ENCODE measurements at places on chromosomes 7 and 10.

DNA sequence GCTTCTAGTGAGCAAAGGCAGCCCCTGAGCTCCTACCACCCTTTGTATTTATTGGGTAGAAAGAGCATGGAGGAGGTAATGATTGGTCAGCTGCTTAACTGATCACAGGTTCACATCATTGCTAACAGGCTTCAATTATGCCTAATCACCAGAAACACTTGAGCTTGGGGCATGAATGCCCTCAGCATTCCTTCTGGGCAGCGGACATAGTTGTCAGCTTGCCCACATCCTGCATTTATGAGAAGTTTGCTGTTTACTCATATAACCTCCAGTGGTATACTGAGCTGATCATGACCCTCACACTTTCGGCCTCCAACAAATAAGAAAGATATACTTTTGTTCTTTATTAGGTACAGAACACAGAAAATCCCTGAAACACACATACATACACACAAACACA lies 140.3 kb upstream of the ODAD2 start:
- DNase-seq = no peak

GRCh38 chr7:24035366-24036032 lies 248.5 kb upstream of the NPY start:
- DNase-seq = no peak

- DNase-seq = no peak
These were observed 174.7 kb upstream of the TNRC18 start for GRCh38 chr7:5598261-5598761.

DNA sequence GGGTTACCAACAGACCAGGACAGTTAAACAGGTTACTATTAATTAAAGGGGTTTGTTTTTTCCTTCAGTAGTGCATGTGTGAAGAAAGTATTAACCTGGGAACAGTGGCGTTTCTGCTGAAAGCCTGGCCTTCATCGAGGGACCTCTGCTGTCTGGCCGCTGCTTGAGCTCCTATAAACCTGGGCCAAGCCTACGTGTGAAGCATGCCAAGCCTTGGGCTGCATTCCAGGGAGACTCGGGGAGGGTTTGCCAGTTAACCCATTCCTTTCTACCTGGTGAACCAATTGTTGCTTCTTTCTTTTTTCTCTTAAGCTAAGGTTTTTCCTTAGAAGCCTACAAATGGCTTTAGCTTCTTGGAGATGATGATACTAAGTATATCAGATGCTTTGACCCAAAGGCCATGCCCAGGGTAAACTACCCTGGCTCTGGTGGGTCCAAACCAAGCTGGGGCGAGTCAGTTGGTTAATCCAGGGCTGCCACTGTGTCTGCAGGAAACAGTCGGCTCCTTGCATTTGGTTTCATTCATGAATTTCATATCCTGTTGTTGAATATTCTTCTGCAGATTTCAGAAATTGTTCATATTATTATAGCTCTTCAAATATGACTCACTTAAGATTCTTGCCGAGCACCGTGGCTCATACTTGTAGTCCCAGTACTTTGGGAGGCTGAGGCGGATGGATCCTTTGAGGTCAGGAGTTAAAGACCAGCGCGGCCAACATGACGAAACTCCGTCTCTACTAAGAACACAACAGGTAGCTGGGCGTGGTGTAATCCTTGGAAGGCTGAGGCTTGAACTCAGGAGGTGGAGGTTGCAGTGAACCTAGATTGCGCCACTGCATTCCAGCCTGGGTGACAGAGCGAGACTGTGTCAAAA lies 23.8 kb downstream of the PFKP start:
- peak; percentile 64 for DNase-seq

DNA sequence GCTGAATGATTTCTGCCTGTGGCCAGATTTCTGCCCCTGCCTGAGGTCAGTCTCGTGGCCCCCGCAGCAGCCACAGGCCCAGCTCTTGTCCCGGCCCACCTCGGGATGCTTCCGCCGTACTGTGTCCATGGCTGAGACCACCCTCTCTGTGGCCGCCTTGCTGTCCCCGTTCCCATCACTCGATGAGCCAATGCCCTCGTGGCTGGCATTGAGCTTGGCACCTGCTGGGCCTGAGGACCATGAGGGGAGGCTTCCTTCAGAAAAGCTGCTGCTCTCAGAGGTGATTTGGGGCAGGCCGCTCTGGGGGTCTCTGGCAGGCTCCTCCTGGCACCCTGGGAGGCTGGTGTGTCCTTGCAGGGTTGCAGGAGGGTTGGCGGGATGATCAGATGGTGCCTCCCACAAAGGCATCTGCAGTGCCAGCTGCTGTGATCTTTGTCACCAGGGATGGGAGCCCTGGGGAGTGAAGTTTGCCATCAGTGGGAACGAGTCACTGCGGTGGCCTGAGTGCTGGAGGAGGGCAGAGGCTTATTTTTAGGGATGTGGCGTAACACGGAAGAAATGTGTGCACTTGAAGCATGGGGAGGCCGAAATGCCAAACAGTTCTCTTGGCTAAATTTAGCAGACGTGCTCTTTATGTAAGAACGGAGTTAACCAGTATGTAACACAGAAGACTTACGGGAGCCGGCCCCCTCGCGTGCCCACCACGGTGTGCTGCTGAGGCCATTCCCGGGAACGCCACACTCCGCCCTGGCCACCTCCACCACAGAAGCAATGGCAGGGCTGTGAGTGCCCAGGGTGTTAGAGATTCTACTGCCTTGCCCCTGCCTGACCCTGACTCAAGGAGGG lies 47.7 kb downstream of the VIPR2 start:
- DNase-seq = no peak

GRCh38 chr7:32153006-32153405 lies 82.8 kb upstream of the PDE1C start:
- DNase-seq = no peak

GRCh38 chr7:101243646-101244374 lies 1.1 kb downstream of the FIS1 start:
- DNase-seq = no peak

- no peak for DNase-seq
These were observed 140.2 kb downstream of the AUTS2 start for GRCh38 chr7:69738396-69738951.

DNA sequence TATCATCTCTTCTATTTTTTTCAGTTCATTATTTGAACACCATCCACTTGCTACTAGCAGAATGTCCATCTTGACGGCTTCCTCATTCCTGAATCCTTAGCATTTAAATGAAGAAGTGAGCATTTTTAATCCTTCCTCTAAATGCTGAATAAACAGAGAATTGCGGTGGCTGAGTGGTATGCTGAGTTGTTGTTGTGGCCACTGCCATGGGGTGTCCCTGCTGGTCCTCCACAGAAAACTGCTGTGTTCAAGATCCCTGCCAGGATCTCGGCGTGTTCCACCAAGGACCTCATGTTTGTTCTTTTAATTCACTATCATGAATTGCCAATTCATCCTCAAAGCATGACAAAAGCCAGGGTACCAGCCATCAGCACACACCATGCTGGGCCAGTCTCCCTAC lies 48.9 kb upstream of the HABP2 start:
- no peak for DNase-seq

GRCh38 chr10:133276435-133277201 lies at the start of gene ADAM8:
Gene ADAM8, minus strand, starts transcription at chr10:133276868. Its CDS starts 51 bp downstream, at chr10:133276817.
- DNase-seq = peak; percentile 72

- DNase-seq = no peak
These were observed 275.4 kb downstream of the ZEB1 start for GRCh38 chr10:31594347-31594873.

DNA sequence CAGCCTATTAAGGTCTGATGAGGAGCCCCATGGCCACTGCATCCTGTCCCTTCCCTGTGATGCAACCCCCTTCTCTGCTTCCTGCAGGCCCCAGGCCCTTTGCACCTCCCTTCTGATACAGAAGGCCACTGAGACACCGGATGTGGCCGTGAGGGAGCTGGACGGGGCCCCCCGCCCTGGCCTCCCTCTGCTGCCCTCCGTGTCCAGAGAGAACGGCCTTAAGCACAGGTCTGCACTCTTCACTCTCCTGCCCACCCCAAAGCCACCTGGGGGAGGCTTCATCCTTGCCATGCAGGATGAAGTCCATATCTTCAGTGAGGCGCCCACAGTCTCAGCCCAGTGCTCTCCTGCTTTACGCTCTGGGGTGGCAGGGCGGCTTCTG lies 86.9 kb upstream of the GNA12 start:
- DNase-seq = no peak

- no peak for DNase-seq
These were observed 2.5 kb downstream of the CCDC6 start for GRCh38 chr10:59903871-59904270.

DNA sequence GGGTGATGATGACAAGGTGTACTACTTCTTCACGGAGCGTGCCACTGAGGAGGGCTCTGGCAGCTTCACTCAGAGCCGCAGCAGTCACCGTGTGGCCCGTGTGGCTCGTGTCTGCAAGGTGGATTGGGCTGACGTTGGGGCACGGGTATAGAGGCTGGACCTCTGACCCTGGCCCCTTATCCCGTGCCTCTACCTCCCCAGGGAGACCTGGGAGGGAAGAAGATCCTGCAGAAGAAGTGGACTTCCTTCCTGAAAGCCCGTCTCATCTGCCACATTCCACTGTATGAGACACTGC lies 8.4 kb downstream of the MRPL43 start:
- no peak for DNase-seq

DNA sequence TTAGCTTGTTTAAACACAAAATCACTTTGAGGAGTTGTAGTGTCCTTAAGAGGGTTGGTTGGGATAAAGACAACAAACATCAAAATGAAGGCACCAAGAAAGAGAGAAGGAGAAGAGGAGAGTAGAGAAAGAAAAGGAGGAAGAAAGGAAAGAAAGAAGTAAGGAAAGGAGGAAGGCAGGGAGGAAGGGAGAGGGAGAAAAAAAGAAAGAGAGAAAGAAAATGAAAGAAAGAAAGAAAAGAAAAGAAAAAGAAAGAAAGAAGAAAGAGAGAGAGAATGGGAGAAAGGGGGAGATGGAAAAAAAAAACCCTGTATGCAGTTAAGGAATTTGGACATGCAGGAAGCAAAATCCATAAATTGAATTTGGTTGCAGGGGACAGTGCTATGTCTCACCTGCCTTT lies 635.4 kb upstream of the FZD8 start:
- DNase-seq = no peak

DNA sequence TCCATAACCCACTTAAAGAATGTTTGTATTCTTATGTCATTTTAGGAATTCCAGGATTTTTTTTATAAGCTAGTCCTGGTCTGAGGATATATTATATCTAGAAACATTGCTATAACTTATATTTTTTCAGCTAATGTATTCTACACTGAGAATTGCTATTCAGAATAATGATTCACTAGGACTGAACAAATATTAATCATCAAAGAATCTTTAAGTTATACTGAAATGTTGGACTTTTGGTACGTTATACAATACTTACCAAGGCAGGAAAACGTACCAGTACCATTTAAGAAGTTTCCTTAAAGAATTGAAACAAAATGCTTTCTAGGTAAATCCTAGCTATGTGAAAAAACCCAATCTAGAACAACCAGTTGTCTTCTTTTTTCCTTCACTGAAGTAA lies 18.4 kb downstream of the PTTG1IP2 start:
- no peak for DNase-seq

GRCh38 chr10:21634599-21635365 lies 100.8 kb downstream of the MLLT10 start:
- DNase-seq = no peak

- no peak for DNase-seq
These were observed 4.3 kb downstream of the PDCD4 start for GRCh38 chr10:110876000-110876399.

- no peak for DNase-seq
These were observed 6.5 kb upstream of the AP5Z1 start for GRCh38 chr7:4768597-4769569.

GRCh38 chr7:142030294-142030693 lies 34.6 kb downstream of the MGAM start:
- no peak for DNase-seq

- no peak for DNase-seq
These were observed 1.7 kb upstream of the CXCL12 start for GRCh38 chr10:44386546-44387052.

DNA sequence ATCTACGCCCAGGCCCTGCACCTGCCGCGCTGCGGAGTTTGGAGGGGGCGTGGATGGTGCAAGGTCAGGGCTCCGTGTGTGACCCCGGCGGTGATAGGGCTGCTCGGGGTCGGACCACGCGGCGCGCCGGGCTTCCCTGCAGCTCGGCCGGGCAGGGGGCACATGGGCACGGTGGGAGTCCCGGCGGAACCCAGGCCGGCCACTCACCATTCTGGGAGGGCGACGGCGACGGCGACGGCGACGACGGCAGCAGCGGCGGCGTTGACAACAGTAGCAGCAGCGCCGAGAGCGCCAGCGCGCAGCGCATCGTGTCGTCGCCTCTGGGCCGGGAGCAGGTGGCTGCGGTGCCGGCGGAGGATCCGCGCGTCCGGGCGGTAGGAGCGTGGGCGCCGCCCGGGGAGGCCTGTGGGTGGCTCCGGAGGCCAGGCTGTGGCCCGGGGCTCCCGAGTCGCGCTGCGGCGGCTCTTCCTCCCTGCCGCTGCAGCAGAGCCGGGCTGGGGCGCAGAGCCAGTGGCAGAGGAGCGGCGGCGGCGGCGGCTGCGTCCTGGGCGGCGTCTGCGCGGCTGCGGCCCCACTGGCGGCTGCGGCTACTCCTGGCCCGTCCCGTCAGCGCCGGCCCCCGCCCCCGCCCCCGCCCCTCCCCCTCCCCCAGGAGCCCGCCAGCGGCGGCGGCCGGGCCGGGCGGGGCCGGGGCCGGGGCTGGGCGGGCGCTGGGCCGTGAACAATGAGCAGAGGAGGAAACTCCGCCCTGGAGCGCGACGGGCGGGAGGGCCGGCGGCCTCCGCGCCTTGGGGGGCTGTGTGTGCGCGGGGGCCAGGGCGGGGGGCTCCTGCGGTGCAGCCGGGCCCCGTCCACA lies at the start of gene PODXL:
Gene PODXL (minus strand): TSS at position 576 of the 856 bp plus-strand sequence. CDS start 269 bp downstream, at position 307.
- DNase-seq = peak; percentile 34

DNA sequence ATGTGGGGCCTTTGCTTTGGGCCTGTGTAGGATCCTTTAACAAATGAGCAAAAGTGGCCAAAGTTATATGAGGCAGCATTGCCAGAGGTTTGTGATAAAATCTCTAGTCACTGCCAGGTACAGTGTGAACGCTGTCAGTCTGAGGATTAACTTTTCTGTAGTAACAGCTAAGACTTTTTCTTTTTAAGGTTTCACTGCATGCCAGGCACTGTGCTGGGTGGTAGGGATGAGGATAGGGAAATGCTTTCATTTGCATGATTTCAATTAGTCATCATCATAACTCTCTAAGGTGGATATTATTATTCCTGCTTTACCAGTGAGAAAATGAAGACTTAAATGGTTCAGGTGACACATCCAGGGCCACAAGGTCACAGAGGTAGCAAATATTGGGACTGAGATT lies 79.7 kb upstream of the BMPER start:
- no peak for DNase-seq

DNA sequence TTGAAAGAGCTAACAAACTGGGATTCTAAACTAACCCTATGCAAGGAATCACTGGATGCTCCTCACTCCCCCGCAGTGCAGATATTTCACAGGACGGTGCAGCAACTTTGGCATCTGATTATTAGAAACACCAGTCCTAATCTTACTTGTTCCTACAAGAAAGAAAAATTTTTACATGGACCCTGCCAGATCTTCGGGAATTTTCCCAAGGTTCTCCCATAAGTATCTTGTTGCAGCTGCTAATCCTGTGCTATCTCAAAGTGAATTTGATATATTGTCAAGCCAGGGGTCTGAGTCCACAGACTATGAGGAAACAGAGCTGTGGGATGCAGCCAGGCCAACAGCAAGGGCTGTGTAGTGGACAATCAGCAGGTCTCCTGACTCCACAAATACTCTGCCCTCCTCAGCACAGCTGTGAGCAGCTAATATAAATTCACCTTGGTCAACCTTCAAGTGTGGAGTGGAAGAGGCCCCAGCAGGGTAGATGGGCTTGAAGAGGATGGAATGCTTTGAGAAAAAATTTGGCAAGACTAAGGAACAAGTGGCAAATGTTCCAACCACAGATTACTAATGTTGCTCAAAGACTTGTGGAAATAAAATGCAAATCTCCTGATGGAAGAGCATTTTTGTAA lies 25.6 kb downstream of the VSTM4 start:
- DNase-seq = no peak

GRCh38 chr7:2986561-2986960 lies 57.1 kb downstream of the CARD11 start:
- no peak for DNase-seq

Measured in stimulated activated CD4-positive, alpha-beta T cell treated with anti-CD3 and anti-CD28 coated beads, Interleukin-1b, Interleukin-23, amount 100 ng/mL, for 48 hours (primary cell).